ENCODE measurements at places on chromosomes 7 and 10. TPM values are rescaled to one million over a fixed set of nuclear protein-coding genes. Genes with fewer than 3 reads are reported as not detected.

Gene SLC13A1
- total RNA-seq = not detected

Gene FAM131B
- total RNA-seq = 6.9 TPM

Gene DPYSL4
- total RNA-seq = 10.9 TPM

Gene TMEM225B
- total RNA-seq = not detected

Gene LEP
- not detected for total RNA-seq

Gene EGFR
- 64.6 TPM for total RNA-seq

Gene ZNF488
- total RNA-seq = 2.1 TPM

Gene CPVL
- total RNA-seq = 14.7 TPM

Gene ACTA2
- total RNA-seq = 2.7 TPM

Gene SPDYE9
- not detected for total RNA-seq

Gene ARMC3
- 0.40 TPM for total RNA-seq

- peaks cover 17% of the 10 kb centered on the region for H3K4me1 ChIP-seq
- H3K4me3 ChIP-seq = no peak overlapping the region
- no peak overlapping the region for H3K27ac ChIP-seq
- no peaks in the 10 kb centered on the region for H3K27me3 ChIP-seq
- H3K36me3 ChIP-seq = no peaks in the 10 kb centered on the region
- DNase-seq = no peak
Measured at GRCh38 chr7:29291723-29292618, 97.4 kb downstream of the CHN2 start.

GRCh38 chr10:49508654-49509053, 30.3 kb downstream of the ERCC6 start:
- H3K36me3 ChIP-seq = peaks cover 18% of the 10 kb centered on the region
- H3K27me3 ChIP-seq = no peaks in the 10 kb centered on the region
- no peak overlapping the region for H3K27ac ChIP-seq
- no peak overlapping the region for H3K4me3 ChIP-seq
- no peak for DNase-seq

DNA sequence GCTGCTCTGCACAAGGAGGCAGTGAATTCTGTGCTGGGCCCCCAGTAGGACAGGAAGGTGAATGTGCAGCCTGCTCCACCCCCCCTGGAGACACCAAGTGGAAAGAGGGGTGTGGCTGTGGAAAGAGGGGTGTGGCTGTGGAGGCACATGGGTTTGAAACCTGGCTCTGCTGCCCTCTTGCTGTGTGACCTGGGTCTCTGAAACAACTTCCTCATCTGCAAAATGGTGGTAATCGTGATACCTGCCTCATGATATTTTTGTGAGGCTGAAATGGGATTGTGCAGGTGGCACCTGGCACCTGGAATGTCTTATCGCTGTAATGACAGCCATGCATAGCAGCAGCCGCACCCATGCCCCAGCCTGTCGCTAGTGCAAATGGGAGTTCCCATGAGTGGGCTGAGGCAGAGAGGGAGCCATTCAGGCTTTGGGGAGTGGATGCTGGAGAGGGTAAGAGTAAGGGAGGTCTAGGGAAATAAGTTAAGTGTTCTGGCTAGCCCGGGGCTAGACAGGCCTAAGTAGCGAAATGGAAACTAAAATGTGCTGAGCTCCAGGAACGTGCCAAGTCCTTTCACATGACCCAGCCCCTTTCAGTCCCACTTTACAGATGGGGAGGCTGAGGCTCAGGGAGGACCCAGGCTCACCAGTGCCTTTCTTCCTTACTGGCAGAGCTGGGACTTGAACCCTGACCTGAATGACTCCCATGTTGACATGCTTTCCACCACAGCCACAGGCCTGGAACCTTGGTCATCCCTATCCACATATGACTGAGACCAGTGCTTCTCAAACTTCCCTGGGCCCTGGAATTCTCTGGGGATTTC, 35.0 kb downstream of the C10orf105 start:
- H3K4me1 ChIP-seq = no peaks in the 10 kb centered on the region
- H3K36me3 ChIP-seq = no peaks in the 10 kb centered on the region
- DNase-seq = peak; percentile 15
- no peak overlapping the region for H3K27ac ChIP-seq

GRCh38 chr10:126500866-126501265, 112.6 kb upstream of the ADAM12 start:
- H3K4me1 ChIP-seq = peaks cover 8% of the 10 kb centered on the region
- no peak overlapping the region for H3K27ac ChIP-seq

- H3K27ac ChIP-seq = no peak overlapping the region
- no peak for DNase-seq
- H3K4me3 ChIP-seq = no peak overlapping the region
- no peaks in the 10 kb centered on the region for H3K36me3 ChIP-seq
- H3K4me1 ChIP-seq = no peaks in the 10 kb centered on the region
Measured at GRCh38 chr10:44425466-44425865, 40.6 kb upstream of the CXCL12 start.

DNA sequence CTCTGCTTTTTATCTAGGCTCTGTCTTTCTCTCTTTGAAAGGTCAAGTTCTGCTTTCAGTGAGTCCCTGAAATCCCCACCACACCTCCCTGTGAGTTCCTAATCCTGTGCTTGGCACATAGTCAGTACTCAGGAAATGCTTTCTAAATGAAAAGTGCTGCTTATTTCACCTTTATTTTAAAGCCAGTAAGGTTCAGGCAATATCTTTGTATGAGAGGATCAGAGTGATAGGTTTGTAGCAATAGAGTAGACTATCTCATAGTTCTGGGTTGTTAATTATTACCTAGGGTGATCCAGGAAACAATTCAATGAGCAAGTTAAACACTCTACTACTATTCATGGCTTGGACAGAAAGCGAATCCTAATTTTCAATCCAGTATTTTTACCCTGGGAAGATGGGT, 7.4 kb upstream of the LAMB1 start:
- no peaks in the 10 kb centered on the region for H3K27me3 ChIP-seq
- no peak for DNase-seq
- H3K4me3 ChIP-seq = no peak overlapping the region

GRCh38 chr10:117374506-117375359, 507 bp downstream of the PDZD8 start:
- H3K36me3 ChIP-seq = no peaks in the 10 kb centered on the region
- H3K27ac ChIP-seq = peak overlapping the region; percentile 6
- peaks cover 15% of the 10 kb centered on the region for H3K4me1 ChIP-seq

GRCh38 chr10:66942407-66942806, 16.6 kb downstream of the LRRTM3 start:
- no peaks in the 10 kb centered on the region for H3K36me3 ChIP-seq
- no peak overlapping the region for H3K4me3 ChIP-seq
- H3K27me3 ChIP-seq = peaks cover 50% of the 10 kb centered on the region
- no peak overlapping the region for H3K27ac ChIP-seq

GRCh38 chr10:8063128-8063908, 8.8 kb downstream of the GATA3 start:
- peaks cover 13% of the 10 kb centered on the region for H3K4me1 ChIP-seq
- H3K4me3 ChIP-seq = no peak overlapping the region
- no peak overlapping the region for H3K27ac ChIP-seq
- DNase-seq = no peak

DNA sequence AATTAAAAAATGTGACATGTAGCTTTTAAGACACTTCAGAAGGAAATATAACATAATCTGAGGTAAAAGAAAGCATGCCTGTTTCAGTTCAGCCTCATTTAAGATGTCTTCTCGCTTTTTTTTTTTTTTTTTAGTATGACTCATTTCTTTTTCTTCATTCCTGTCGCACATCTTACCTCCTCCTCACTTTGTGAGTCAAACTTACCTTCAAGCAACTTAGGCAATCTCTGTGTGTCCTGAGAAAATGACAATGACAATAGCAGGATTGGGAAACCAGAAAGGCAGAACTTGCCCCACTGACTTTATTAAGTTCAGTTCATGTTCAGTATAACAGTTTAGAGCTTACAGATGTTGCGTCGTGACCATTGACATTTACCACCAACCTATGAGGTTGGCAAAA, 7.7 kb downstream of the PTN start:
- peak; percentile 35 for DNase-seq
- H3K36me3 ChIP-seq = no peaks in the 10 kb centered on the region
- no peak overlapping the region for H3K4me3 ChIP-seq
- peaks cover 8% of the 10 kb centered on the region for H3K4me1 ChIP-seq
- H3K27me3 ChIP-seq = peaks cover 12% of the 10 kb centered on the region
- no peak overlapping the region for H3K27ac ChIP-seq

- no peak overlapping the region for H3K27ac ChIP-seq
- no peaks in the 10 kb centered on the region for H3K36me3 ChIP-seq
- DNase-seq = no peak
- H3K4me3 ChIP-seq = no peak overlapping the region
Measured at GRCh38 chr7:142487124-142487523, 229.3 kb upstream of the PRSS58 start.

GRCh38 chr7:16345979-16346958, 75.1 kb downstream of the CRPPA start:
- peak overlapping the region; percentile 39 for H3K27ac ChIP-seq
- H3K4me1 ChIP-seq = peaks cover 29% of the 10 kb centered on the region
- no peaks in the 10 kb centered on the region for H3K27me3 ChIP-seq
- no peak overlapping the region for H3K4me3 ChIP-seq

DNA sequence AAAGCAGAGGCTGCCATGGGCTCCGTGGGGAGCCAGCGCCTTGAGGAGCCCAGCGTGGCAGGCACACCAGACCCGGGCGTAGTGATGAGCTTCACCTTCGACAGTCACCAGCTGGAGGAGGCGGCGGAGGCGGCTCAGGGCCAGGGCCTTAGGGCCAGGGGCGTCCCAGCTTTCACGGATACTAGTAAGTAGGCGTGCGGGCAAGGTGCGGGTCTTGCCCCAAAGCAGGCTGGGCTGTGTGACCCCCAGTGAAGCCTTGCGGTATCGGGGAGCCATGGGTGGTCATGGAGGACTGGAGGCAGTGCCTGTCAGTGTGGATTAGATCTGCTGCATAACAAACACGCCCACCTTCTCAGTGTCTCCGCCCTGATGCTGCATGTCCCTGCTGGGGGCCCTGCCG, 5.1 kb downstream of the SLC29A4 start:
- H3K36me3 ChIP-seq = no peaks in the 10 kb centered on the region
- no peak overlapping the region for H3K27ac ChIP-seq
- H3K27me3 ChIP-seq = no peaks in the 10 kb centered on the region
- no peak for DNase-seq

GRCh38 chr10:30366829-30367228, 17.8 kb upstream of the MTPAP start:
- peaks cover 15% of the 10 kb centered on the region for H3K4me1 ChIP-seq
- no peaks in the 10 kb centered on the region for H3K27me3 ChIP-seq
- DNase-seq = no peak
- H3K4me3 ChIP-seq = no peak overlapping the region

GRCh38 chr7:127815631-127816145, 163.7 kb downstream of the SND1 start:
- no peak overlapping the region for H3K27ac ChIP-seq
- 0 out of 2 replicates have a peak, but pooled peaks cover 2% of the 10 kb centered on the region for H3K36me3 ChIP-seq
- H3K27me3 ChIP-seq = no peaks in the 10 kb centered on the region
- H3K4me1 ChIP-seq = no peaks in the 10 kb centered on the region
- no peak overlapping the region for H3K4me3 ChIP-seq

- no peaks in the 10 kb centered on the region for H3K27me3 ChIP-seq
- H3K27ac ChIP-seq = no peak overlapping the region
- H3K36me3 ChIP-seq = 0 out of 2 replicates have a peak, but pooled peaks cover 3% of the 10 kb centered on the region
- no peaks in the 10 kb centered on the region for H3K4me1 ChIP-seq
- no peak for DNase-seq
Measured at GRCh38 chr7:45069444-45070253, 19.1 kb downstream of the NACAD start.

GRCh38 chr7:121473645-121474300, 77.7 kb upstream of the FAM3C start:
- H3K36me3 ChIP-seq = no peaks in the 10 kb centered on the region
- H3K27ac ChIP-seq = no peak overlapping the region
- H3K27me3 ChIP-seq = no peaks in the 10 kb centered on the region
- no peaks in the 10 kb centered on the region for H3K4me1 ChIP-seq

GRCh38 chr7:34723338-34723737, 65.3 kb downstream of the NPSR1 start:
- H3K27ac ChIP-seq = no peak overlapping the region
- DNase-seq = no peak
- H3K36me3 ChIP-seq = no peaks in the 10 kb centered on the region
- H3K27me3 ChIP-seq = peaks cover 13% of the 10 kb centered on the region

GRCh38 chr7:56099653-56100052, 6.6 kb downstream of the CHCHD2 start:
- H3K27ac ChIP-seq = no peak overlapping the region
- no peaks in the 10 kb centered on the region for H3K4me1 ChIP-seq
- DNase-seq = no peak
- H3K27me3 ChIP-seq = no peaks in the 10 kb centered on the region

DNA sequence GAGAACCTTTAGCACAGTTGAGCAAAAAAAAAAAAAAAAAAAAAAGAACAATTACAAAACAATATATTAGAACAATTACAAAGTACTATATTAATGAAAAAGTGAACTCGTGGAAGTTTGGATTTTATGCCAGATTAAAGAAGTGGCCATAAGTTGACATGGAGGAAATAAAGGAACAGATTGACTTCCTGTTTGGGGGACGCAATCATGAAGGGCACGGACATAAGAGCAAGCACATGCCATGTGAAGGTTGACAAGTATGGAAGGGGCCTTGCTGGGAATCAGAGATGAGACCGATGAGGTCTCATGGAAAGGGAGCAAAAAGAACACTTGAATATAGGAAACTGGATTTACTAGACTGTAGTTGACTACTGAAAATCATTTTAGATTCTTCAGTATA, 61.7 kb downstream of the ICA1 start:
- H3K27me3 ChIP-seq = no peaks in the 10 kb centered on the region
- H3K4me3 ChIP-seq = no peak overlapping the region
- no peak for DNase-seq

DNA sequence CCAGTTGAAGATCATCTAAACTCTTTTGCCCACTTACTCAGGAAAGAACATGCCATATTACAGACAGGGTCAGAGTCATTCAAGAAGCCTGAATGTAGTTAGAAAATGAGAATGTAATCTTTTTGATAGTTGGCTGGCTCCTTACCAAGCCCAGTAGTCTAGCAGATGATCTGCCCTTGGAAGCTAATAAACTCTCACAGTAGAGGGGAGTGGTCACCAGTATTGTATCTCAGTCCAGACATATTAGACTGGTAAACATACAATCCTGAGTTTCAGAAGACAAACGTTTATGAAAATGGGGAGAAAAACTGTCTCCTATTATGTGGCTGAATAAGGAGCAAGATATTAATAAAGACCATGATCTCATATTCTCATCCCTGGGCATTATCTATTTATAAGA, 65.3 kb downstream of the SEPTIN7 start:
- H3K27ac ChIP-seq = no peak overlapping the region
- H3K27me3 ChIP-seq = no peaks in the 10 kb centered on the region
- no peak for DNase-seq
- H3K4me1 ChIP-seq = no peaks in the 10 kb centered on the region
- no peaks in the 10 kb centered on the region for H3K36me3 ChIP-seq

DNA sequence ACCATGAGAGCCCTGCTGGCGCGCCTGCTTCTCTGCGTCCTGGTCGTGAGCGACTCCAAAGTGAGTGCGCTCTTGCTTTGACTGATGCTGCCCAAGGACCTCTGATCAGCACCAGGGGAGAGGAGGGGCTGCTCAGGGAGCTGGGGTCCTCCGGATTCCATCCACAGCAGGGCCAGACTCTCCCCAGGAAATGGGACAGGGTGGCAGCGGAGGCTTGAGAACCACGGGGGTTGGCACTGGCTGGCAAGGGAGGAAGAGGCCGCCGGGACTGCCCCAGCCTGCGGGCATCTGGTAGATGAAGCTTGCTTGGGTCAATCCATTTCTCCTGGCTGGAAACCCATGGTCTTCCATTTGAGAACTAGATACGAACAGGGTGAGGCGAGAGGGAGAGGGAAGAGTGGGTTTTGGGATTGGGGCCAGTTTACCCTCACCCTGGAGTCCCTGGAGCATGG, 647 bp downstream of the PLAU start:
- peaks cover 91% of the 10 kb centered on the region for H3K4me1 ChIP-seq
- H3K36me3 ChIP-seq = peaks cover 51% of the 10 kb centered on the region
- DNase-seq = peak; percentile 79

GRCh38 chr7:92504563-92504962, 23.8 kb downstream of the PEX1 start:
- no peaks in the 10 kb centered on the region for H3K27me3 ChIP-seq
- no peak overlapping the region for H3K27ac ChIP-seq
- DNase-seq = no peak
- H3K4me3 ChIP-seq = no peak overlapping the region
- no peaks in the 10 kb centered on the region for H3K4me1 ChIP-seq
- H3K36me3 ChIP-seq = peaks cover 3% of the 10 kb centered on the region
